ENCODE measurements at places on chromosomes 12 and 14. TPM values are rescaled to one million over a fixed set of nuclear protein-coding genes. Genes with fewer than 3 reads are reported as not detected.

Gene EVL
- total RNA-seq = 42.0 TPM

Gene ITGB7
- 0.47 TPM for total RNA-seq

Gene CFAP251
- total RNA-seq = 1.0 TPM

Gene MFAP5
- 22.1 TPM for total RNA-seq

Gene ARF3
- 48.8 TPM for total RNA-seq

Gene HRK
- not detected for total RNA-seq

Gene FGF6
- total RNA-seq = not detected

Gene DNAH10
- total RNA-seq = not detected

Gene SERPINA1
- total RNA-seq = 2.4 TPM

Gene ADCY4
- total RNA-seq = 17.1 TPM

Gene KRT83
- not detected for total RNA-seq

Gene CD4
- 7.3 TPM for total RNA-seq

Gene KRT78
- total RNA-seq = not detected

Gene PNP
- total RNA-seq = 25.2 TPM

Gene DEGS2
- not detected for total RNA-seq

Gene OAS1
- total RNA-seq = 4.0 TPM

Gene KRT85
- total RNA-seq = not detected

Gene KCNK10
- not detected for total RNA-seq

Gene CLEC4D
- 0.63 TPM for total RNA-seq

Gene CALCOCO1
- 182 TPM for total RNA-seq

Gene TAS2R50
- not detected for total RNA-seq

Gene TUBA1B
- total RNA-seq = 654 TPM

Gene FOXG1
- not detected for total RNA-seq

Gene SDR39U1
- total RNA-seq = 49.2 TPM

Gene TRIM9
- total RNA-seq = 1.3 TPM

Gene ANKRD33
- total RNA-seq = not detected

Gene GALNT8
- 2.0 TPM for total RNA-seq

Gene TAS2R20
- total RNA-seq = 0.24 TPM

Gene BORCS5
- total RNA-seq = 8.0 TPM

Gene C12orf42
- total RNA-seq = not detected

Gene P3H3
- total RNA-seq = 11.0 TPM

Gene LBHD2
- total RNA-seq = not detected

Gene EGLN3
- total RNA-seq = 35.5 TPM

Gene RNASE12
- total RNA-seq = not detected

Gene SLC8A3
- total RNA-seq = 1.4 TPM

Gene OAS3
- 2.7 TPM for total RNA-seq

Gene CLEC6A
- not detected for total RNA-seq

Gene PAPLN
- 5.1 TPM for total RNA-seq

Gene SPX
- 8.3 TPM for total RNA-seq

Gene FBXO34
- 32.7 TPM for total RNA-seq

Gene COX8C
- not detected for total RNA-seq

Gene SMCO2
- not detected for total RNA-seq

Gene TPH2
- not detected for total RNA-seq

Gene INHBC
- not detected for total RNA-seq

Gene LRRC9
- total RNA-seq = not detected

Gene STAB2
- total RNA-seq = not detected

Gene TSPAN11
- 4.1 TPM for total RNA-seq

Gene CLEC4C
- total RNA-seq = not detected

Gene ANKRD13A
- total RNA-seq = 31.8 TPM
